ENCODE measurements at places on chromosomes 16 and 17.

DNA sequence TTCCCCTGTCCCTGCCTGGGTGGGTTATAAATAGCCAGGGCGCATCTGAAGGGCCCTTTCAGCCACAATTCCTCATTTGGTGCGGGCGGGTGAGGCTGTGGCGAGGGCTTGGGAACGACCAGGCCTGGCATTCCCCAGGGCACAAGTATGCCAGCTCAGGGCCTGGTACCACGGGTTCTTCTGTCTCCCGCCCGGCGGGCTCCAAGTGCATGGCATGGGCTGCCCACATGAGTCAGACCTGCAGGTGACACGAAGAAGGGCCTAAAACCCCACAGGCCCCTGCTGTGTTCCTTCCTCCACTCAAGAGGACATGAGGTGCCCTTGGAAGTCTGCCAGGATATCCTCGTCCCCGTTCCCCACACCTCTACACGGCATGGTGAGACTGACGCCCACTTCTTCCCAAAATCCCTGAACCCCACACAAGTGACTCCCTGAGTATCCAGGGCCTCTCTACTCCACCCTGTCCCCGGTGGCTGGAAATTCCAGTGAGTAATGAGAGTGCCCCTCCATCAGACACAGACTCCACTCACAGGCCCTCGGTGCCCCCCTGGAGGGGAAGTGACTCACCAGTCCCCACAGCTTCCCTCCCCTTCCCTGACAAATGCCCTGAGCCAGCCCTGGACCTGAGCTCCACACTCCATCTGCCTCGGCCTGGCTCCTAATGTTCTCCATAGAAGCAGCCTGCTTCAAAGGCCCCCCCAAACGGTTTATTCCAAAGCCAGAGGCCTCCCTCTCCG is 68.8 kb downstream of the ABR start:
- DNase-seq: no peak

DNA sequence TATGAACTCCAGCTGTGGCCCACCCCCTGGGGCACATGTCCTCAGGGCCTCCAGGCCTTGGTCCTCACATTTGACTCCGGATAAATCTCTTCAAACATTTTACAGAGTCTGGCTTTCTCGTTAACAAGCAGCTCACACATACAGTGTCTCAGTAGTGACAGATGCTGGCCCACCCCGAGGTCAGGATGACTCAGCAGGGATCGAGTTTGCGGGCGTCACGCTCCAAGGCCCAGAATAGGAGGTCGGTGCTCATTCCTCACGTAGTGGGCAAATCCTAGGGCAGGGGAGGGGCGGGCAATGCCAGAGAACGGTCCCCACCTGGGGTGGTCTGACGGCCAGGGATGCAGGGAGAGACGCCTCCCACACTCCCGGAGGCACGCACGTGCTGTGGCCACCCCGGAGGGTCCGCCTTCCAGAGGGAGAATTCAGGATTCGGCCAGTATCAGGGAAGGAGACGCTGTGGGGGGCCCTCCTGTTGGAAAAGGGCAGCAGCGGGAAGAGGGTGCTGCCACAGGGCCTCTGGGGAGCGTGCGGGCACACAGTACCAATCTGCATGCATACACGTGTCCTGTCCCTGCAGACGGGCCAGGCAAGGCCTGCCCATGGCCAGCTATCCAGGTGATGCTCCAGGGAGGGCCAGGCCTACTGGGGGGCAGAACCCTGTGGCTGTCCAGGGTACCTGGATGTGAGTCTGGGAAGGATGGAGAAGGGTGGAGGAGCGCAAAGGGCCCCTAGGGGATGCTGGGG is 8.6 kb downstream of the SLC7A5 start:
- peak; percentile 25 for DNase-seq

- peak; percentile 66 for DNase-seq
These were observed 5.1 kb upstream of the GGT6 start for GRCh38 chr17:4565209-4566141.

GRCh38 chr16:50881331-50881830 is 139.5 kb downstream of the CYLD start:
- no peak for DNase-seq

DNA sequence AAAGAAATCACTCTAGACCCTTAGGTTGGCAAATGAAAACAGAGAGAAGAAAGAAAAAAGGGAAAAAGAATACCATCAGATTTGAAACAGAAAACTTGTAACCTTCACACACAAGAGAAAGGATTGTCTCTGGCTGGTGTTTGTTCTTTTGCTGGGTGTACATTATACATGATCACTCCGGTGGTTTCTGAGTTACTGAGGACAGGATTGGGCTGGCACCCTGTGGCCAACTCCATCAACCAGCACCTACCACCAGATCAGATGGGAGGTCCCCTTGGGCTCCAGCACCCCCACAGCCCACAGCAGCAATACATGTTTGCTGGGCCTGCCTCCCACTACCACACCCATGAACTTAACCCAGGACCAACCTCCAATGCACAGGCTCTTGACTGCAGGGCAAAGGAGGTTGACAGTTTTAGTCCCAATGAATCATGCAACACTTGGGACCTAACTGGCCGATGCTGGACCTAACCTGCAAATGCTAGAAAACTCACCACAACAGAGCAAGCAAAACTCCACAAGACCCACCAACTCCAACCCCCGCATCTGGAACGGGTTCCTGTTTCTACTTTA is 308.3 kb downstream of the SOX9 start:
- DNase-seq: no peak

DNA sequence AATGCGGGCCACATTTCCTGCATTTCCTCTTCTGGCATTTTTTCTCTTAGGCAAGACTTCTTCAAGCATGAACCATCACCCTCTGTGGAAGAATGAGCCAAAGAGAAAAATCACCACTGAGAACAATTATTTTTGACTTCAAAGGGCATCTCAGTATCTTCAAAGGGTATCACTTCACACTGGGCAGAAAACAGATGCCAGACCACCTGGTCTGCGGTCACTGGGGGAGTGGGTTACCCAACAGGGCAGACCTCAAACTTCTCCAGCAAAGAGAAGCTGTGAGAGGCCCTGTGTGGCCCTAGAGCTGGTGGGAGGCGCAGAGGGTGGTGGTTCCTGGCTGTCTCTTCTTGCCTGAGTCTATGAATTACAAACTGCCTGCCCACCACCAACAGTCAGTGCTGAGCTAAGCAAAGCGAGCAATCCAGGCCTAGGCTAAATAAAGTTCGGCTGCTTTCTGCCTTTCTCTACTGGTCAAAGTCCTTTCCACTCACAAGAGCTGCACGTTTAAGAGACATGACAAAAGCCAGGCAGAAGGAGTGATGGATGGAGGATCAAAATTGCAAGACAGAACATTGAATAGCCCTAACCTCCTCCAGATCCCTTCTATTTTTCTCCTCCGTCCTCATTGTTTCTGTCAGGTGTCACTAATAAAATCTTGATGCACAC is 602.7 kb upstream of the CDH5 start:
- DNase-seq: no peak

DNA sequence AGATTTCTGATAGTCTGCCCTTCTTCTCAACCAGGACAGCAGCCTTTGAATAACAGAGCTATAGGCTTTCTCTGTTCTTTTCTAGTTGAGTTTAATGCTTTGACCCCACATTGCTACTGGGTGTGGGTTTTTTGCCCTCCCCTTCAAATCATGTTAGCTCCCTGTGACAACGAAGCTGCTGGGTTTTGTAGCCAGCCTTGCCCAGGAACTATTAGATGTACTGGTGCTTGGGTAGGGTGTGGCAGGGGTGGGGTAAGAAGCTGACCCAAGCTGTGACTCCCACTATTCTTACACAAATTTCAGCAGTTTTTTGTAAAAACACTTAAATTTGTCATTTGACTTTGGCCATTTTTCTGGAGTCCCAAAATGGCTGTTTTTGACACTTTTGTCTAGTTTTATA is 69.7 kb downstream of the NLK start:
- no peak for DNase-seq

GRCh38 chr16:59634004-59634579 is 900.0 kb upstream of the GOT2 start:
- DNase-seq: no peak

DNA sequence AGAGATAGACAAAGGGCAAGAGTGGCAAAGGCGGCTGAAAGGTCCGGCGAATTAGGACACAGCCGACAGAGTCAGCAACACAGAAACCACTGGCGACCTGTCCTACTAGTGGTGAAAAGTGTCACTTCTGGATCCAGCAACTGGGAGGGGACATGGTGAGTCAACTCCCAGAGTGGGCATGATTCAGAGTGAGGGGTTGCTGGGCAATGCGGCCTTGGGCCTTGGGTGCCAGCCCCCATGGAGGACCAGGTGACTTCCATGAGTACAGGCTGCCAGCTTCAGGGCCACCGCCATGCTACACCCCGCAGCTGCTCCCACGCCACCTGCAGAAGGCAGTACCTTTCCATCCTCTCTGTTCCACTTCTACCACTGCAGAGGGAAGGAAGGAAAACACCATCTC is 110.6 kb downstream of the ZFHX3 start:
- DNase-seq: no peak

GRCh38 chr17:17109907-17110306 is 67.7 kb downstream of the MPRIP start:
- peak; percentile 24 for DNase-seq

DNA sequence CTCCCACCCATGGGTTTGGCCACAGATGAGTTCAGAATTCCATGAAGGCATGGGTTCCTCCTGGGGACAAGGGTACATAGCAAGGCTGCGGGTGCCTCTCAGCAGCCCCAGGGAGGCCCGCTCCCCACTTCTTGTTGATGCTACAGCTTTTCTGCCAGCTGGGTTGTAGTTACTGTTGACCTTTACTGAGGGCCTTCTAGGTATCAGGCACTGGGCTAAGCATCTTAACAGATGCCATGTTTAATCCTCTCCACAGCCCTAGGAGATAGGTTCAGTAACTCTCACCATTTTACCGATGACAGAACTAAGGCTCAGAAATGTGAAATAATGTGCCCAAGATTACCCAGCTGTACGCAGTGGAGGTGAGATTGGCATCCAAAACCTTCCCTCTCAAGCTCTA is 54.3 kb upstream of the DLX4 start:
- DNase-seq: no peak

GRCh38 chr17:74454197-74455024 is 12.0 kb upstream of the CD300A start:
- no peak for DNase-seq

GRCh38 chr17:70539132-70539924 is 370.0 kb downstream of the KCNJ2 start:
- DNase-seq: no peak

- no peak for DNase-seq
These were observed 36.7 kb downstream of the ZNRF1 start for GRCh38 chr16:75035410-75035968.

- no peak for DNase-seq
These were observed 1091.0 kb downstream of the CDH8 start for GRCh38 chr16:60945225-60945624.

GRCh38 chr16:80968386-80969113 is 38.1 kb downstream of the CMC2 start:
- no peak for DNase-seq

DNA sequence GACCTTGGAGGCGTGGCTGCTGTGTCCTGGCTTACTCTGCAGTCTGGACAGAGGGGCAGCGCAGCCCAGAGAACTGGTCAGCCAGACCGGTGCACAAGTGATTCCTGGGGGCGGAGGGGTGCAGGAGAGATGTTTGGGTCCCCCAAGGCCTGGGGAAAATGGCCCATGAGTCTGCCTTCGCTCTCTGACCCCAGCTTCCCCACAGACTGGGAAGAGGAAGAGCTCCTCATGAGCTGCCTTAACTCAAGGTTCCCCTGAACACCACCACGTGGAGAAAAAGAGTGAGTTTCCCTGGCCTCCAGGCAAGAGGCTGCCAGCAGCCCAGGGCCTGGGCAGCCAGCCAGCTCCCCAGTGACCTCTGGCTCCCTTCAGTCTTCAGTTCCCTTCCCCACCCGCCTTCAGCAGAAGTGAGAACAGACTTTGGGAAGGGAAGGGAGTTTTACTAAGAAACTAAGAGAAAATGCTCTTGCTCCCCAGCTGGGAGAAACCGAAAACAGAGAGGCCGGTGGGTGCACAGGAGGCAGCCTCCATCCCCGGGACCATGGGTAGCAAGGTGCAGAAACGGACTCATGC is 2.0 kb upstream of the C17orf99 start:
- DNase-seq: peak; percentile 34

GRCh38 chr16:48318630-48319029 is 66.6 kb downstream of the SIAH1 start:
- no peak for DNase-seq

DNA sequence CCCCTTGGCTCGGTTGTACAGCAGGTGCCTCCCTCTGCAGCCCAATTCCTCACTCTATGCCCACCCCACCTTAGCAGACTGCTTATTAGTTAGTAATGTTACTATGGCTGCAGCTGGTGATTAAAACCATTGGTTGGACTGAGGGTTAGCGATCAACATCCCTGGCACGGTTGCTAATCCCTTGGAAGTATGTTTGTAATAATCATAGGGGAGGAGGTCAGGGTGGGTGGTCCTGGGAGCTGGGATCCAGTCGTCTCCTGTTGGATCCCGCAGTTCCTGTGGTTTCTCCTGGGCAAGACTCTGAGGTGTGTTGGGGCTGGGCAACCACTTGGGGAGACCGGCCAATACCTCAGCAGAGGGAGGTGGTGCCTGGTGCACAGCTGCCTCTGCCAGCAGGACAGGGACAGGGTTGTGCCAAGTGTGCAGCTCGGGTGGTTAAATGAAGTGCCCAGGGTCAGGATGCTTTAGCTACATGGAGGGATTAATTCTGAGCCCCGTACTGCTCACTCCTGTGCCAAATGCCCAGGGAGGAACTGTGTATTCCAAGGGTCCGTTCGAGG is 38.0 kb downstream of the FZD2 start:
- DNase-seq: no peak
